ENCODE measurements at places on chromosomes 16 and 17.

DNA sequence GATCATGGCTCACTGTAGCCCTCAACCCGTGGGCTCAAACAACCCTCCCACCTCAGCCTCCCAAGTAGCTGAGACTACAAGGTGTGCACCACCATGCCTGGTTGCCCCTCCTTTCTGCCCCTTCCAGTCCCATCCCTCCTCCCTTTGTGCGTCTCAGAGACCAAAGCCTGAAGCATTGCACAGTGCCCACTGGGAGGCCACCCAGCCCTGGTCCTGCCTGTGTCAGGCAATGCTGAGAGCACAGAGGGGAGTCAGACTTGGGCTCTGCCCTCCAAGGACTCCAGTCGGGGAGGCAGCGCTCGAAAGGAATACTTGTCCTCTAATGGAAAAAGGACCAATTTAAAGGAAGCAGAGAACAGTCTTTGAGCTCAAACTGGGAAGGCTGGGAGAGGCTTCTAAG is 20.4 kb downstream of the RAI1 start:
- no peak for DNase-seq

GRCh38 chr16:8928467-8928957 is 35.2 kb downstream of the USP7 start:
- peak; percentile 41 for DNase-seq

GRCh38 chr17:42346481-42346880 is 41.8 kb downstream of the STAT3 start:
- no peak for DNase-seq

DNA sequence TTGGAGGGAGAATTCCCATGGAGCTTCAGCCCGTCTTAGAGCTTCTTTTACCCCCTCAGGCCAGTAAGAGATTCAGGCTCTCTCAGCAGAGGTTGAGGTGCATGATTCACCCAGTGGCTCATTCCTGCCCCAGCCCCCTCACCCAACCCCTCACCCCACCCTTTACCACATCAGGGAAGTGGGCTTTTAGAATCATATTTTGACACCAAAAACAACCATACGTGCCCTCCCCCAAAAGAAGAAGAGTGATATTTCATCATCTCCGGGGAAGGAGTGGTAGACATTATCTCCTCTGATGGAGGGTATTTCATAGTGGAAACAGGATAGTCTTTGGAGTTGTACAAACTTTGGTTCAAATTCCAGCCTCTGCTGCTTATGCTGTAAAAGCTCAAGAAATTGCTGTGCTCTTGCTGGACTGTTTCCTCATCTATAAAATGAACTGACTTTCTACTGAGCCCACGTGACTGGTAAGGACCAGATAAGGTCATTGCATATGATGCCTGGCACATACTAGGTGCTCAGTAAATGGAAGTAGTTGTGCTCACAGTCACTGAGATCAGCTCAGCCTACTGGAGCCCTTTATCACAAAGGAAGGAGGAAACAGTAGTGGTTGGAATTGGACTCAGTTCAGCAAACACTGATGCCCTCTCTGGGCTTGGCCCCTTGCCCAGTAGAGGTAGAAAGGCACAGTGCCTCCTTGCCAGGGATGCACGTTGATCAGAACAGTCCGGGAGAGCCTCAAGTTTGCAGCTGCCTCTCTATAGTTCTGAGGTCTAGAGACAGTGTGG is 18.3 kb upstream of the CCL5 start:
- DNase-seq = peak; percentile 96

DNA sequence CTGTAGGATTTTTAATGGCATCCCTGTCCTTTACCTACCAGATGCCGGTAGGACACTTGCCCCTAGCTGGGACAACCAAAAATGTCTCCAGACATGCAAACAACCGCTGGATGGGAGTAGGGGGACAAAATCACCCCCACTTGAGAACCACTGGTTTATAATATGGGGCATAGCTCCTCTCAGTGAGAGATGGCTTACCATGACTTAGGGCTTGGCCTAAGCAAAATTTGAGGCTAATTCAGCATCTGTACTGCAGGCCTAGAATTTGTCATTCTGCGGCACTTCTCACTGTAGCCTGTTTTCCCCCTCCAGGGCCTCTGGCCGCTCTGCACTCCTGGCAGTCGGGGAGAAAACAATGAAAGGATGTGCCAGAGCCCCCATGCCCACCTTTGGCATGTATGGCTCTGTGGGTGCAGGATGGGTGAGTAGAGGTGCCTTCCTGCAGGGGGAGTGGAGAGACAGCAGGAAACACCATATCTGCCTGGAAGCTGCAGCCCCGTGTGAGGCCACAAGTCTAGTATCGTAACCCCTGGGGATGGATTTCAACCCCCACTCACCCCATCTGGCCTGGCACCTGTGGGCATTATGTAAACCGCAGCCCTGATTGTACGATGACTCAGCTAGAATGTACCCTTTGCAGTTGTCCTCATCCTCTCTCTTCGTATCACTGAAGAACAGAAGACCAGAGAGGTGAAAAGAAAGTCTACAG is 268.1 kb downstream of the SOX9 start:
- DNase-seq = peak; percentile 71
